ENCODE measurements at places on chromosomes 12 and 14.

DNA sequence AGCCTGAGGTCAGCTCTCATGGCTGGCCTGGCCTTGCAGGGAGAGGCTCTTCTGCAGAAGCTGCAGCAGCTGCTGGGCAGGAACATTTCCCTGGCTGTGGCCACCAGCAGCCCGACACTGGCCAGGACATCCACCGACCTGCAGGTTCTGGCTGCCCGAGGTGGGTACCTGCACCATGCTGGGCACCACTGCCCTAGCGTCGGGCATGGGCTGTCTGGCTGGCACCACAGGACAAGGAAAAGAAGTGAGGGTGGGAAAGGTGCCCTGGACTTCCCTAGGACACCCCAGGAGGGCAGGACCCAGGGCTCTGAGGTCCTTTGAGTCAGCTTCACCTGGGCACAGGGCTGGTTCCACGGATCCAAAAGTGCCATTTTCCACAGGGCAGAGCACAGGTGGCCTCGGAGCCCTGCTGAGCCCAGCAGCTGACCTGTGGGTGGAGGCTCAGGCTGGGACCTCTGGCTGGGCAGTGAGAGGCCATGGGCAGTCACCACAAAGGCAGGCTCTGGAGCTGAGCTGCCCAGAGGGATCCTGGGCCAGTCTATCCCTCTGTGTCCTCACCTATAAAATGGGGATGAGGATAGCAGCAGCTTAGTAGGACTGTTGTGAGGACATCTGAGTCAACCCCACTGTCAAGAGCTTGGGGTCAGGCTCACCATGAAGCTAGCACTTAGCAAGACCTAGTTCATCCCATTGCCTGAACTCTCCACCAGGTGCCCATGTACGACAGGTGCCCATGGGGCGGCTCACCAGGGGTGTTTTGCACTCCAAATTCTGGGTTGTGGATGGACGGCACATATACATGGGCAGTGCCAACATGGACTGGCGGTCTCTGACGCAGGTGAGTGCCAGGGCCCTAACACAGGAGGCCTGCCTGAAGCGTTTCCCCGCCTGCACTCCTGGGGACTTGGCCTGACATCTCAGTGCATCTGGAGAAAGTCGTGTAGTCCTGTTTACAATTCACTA lies 4.9 kb downstream of the PLD4 start:
- no peak for DNase-seq

GRCh38 chr14:43647302-43647701 lies 859.8 kb downstream of the FSCB start:
- no peak for DNase-seq

DNA sequence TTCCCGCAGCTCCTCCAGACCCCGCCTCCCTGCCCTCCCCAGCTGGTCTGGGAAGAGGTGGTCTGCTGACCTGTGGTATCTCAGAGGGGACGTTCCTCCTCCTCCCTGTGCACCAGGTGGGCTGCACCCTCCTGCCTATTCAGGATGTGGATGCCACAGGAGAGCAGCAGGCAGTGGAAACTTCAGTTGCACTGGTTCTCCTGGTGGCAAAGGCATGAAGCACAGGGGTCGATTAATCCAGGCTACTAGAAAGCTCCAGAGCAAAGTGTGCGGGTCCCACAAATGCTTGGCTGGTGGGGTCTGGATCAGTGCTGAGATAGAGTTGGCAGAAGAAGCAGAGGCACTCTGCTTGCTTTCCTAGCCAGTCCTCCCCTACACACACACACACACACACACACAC lies 197.0 kb downstream of the SLC41A2 start:
- peak; percentile 47 for DNase-seq

DNA sequence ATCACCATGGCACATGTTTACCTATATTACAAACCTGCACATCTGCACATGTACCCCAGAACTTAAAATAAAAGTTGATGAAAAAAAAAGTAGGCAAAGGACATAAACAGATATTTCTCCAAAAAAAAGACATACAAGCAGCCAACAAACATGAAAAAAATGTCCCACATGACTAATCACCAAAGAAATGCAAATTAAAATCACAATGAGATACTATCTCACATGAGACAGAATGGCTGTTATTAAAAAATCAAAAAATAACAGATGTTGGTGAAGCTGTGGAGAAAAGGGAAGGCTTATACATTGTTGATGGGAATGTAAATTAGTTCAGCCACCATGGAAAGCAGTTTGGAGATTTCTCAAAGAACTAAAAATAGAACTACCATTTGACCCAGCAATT lies 68.0 kb upstream of the FAR2 start:
- DNase-seq: no peak

GRCh38 chr12:7016958-7017571 lies 1.2 kb downstream of the LPCAT3 start:
- no peak for DNase-seq

- DNase-seq: no peak
These were observed 921.3 kb downstream of the NRXN3 start for GRCh38 chr14:79091381-79091963.

DNA sequence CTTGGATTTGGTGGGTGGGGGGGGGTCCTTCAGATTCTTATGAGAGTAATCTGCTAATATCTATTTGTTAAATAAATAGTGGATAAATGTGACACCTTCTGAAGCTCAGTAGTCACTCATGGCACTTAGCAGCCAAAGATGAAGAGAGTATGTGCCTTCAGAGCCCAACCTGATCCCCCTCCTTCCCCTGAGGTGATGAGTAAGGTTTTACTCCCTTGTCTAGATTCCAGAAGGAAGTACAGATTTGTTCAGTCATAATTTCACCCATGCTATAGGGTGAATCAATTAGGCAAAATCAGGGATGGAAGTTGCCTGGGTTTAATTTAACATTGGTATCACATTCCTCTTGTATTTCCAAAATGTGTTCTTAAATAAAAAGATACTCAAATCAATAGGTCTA lies 340.3 kb upstream of the ATP2B1 start:
- no peak for DNase-seq

All from H1 (cell line).